Fibroblast of skin of left quadriceps (primary cell): ENCODE measurements at places on chromosomes 2 and 18.
A peak's percentile ranks its signal among the peaks of the same experiment; 100 is the strongest.

GRCh38 chr2:60888853-60889252 is 7.5 kb downstream of the REL start:
- no peak for DNase-seq

DNA sequence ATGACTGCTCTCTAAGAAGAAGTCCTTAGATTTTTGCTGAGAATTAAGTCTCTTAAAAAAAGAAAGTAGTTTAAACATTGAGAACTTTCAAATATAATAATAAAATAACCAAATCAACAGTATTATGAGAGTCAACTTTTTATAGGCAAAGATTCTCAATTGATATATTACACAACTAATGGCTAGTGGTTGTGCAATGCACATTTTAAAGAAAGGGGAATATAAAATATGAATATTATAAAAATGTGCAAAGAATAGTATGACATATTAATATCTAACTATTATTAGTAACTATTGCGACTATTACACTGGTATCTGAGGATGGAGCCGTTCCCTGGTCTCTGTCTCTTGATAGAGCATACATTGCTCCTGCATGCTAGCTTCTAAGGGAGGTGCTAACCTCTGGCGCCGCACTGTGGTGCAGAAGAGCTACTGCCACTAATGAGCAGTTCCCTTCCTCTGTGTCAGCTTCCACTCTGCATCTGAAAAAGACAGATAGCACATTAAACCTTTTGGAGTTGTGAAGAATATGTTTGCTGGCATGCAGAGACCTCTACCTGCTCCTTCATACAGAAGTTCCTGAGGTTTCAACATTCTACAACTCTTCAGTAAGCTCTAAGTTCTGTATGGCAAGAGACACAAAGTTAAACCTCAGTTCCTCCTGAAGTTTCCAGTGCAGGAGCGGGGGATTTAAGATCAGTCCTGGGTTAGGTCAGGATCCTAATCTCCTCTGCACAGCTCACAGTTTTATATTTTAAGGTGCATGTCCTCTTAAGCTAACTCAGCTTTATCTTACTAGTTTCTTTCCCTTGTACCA is 3.5 kb upstream of the SLC9A2 start:
- peak; percentile 13 for DNase-seq

- no peak for DNase-seq
Observed at GRCh38 chr2:47506024-47506423, 103.1 kb downstream of the MSH2 start.

DNA sequence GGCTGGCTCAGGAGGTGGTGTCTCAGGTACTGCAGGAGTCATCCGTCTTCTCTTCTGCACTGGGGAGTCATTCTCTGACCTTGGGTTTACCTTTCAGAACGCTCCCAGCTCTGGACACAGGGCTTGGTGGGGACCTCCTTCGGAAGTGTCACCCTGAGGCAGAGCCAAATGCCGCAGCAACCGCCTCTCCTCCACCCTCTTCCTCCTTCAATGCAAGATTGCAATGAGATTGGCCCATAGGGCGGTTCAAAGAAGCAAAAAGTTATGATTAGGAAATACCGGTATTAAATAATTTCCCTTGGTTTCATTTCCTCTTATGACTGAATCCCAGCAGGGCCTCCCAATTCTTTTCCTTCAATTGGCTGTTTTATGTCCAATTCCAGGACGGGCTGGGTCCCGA is 178.8 kb downstream of the ACKR3 start:
- no peak for DNase-seq

GRCh38 chr2:97355887-97356286 is 233.8 kb downstream of the ANKRD36B start:
- no peak for DNase-seq

DNA sequence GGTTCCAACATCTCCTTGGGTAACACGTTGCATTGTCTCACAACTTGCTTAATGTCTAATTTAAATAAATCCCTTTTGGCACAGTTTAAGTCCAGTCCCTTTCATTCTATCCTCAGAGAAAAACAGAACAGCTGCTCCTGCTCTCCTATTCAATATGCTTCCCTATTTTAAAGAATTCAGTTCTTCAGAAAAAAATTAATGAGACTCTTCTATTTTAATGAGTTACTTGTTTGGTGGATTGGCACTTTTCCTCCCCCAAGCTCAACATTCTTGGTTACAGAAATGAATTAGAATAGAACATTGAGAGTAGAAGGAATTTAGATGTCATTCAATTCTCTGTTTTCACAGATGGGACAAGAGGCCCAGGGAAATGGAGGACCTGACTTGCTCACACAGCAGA is 116.9 kb upstream of the ATP8B1 start:
- DNase-seq: no peak

- DNase-seq: no peak
Observed at GRCh38 chr2:3692375-3692774, 11.0 kb upstream of the DCDC2C start.

GRCh38 chr2:99101697-99102096 is 39.8 kb upstream of the C2orf15 start:
- DNase-seq: no peak

DNA sequence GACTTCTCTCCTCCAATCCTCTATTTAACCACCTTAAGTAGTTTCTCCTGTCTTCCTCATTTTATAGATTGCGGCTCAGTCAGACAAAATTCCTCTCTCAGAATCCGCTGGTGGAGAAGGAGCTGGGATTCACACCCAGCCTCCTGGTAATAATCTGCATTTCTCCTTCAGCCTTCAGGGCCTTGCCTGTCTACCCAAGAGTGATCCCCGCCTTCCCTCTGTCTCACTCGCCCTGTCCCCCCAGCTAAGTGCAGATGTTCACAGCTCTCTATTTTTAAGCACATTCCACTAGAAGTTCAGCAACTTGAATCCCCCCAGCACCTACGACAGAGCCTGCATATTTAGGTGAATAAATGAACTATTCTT is 212.5 kb upstream of the HAAO start:
- no peak for DNase-seq

DNA sequence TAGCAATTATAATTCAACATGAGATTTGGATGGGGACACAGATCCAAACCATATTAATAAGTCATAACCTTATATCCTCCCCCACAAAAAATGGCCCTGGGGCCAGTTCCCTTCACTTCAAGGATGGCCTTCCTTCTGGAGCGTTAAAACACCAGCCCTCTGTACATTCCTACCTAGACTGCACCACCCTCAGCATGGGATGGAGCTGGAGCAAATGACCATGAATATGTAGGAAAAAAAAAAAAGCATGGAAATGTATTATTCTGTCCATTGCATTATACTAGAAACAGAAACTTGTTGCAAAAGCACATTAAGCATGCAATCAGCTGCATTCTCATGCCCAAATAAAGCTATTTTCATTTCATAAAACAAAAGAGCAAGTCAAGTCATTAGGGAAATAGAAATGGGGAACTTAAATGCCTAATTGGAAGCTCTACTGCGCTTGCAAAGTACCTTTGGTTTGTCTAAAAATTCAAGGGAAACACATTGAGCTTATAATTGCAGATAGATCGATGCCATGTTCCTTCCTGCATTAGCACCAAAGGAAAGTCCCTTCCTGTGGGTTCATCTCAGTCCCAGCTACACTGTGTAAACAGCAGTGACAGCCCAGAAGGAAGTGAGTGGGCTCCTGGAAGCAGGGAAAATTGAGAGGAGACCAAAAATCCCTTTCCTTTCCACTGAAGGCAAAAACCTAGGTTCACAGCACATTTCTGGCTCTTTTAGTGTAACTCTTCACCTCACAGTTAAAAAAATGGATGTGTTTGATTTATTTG is 252.0 kb upstream of the KLHL29 start:
- DNase-seq: no peak

- DNase-seq: no peak
Observed at GRCh38 chr2:201180010-201180409, 2.9 kb upstream of the CASP10 start.

GRCh38 chr2:241841181-241842066 is 17.3 kb downstream of the PDCD1 start:
- DNase-seq: no peak

DNA sequence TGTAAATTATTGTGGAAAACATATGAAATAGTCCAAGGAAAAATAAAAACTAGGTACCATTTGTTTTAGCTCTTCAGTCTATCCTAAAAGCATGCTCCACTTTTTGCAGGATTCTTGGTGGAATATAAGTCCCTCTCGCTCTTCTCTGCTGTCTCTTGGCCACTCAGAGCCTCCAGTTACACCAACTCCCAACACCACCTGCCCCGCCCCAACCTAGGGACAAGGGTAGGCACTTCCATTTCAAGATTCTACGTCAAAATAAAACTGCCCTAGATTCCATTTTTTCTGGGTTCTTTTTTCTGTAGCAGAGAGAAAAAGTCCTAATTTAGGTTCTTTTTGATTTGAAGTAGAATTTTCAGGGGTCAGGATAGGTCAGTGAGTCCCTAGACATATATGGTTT is 1036.2 kb upstream of the POU3F3 start:
- no peak for DNase-seq

DNA sequence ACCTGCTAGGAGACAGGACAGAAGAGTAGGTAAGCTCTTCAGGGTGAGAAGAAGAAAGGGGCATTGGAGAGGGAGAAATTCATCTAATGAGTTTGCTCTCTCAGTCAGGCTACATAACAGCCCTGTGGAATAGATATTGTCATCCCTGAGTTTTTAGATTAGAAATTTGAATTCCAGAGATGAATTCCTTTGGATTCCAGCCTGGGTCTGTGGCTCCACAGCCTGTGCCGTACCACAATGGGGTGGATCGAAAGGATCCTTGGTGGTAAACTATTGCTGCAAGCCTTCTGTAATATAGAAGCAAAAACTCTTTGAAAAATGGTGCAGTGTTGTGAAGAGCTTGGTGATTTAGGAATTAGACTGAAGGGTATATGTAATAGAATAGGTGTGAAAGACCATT is 21.0 kb downstream of the MYO1B start:
- no peak for DNase-seq

DNA sequence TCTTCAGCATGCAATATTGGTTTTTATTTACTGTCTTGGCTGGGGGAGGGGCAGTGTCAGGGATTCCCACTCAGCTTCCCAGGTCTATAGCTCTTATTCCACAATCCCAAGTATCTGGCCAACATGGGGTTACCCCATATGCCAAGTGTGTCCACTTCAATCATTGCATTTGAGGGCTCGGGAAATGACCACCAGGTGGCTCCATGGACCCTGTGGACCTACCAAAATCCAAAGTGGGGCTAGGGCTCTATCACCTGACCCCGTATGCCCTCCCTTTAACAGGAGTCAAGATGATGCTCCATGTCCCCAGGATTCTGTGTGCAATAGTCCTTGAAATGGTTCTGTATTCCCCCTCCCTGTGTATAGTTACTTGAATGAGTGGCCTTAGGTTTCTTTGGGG is 12.1 kb upstream of the TRAF3IP1 start:
- no peak for DNase-seq
